ENCODE measurements at places on chromosomes 7 and 10.

- no peak for DNase-seq
These were observed 286.9 kb downstream of the KCNMA1 start for GRCh38 chr10:77350711-77351119.

- DNase-seq, result no peak
These were observed 142.1 kb downstream of the SLC25A13 start for GRCh38 chr7:96179837-96180236.

GRCh38 chr7:120327054-120327453 lies 54.1 kb downstream of the KCND2 start:
- DNase-seq, result no peak

DNA sequence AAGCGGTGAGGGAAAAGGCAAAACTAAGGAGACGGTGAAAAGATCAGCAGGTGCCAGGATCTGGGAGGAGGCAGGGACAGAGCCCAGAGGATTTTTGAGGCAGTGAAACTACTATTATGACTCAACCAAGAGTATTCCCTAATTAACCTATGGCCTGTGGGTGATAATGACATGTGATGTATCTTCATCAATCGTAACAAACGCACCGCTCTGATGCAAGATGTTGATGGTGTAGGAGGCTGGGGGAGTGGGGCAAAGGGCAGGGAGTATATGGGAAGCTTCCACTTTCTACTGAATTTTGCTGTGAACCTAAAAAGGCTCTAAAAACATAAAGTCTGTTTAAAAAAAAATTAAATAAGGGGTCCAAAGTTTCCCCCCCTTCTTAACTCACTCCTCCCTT lies 25.5 kb upstream of the EZH2 start:
- no peak for DNase-seq

- DNase-seq, result peak; percentile 57
These were observed 190.0 kb downstream of the PLXNA4 start for GRCh38 chr7:132386201-132386681.

DNA sequence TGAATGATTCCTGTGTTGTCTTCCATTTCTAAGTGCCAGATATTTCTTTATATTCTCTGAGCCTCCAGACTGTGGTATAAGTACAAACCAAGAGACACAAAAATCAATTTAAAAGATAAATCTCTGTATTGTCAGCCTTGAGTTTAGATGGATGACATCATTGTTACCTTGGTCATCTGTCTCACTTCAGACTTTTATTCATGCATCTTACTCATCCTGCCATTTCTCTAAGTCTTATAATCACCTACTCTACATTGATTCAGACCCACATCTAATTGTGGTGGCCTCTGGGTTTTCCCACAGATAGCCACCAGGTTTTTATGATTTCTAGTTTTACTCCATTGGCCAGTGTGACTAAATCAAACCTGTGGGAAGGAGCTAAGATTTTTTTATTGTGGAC lies 26.8 kb upstream of the HDAC9 start:
- DNase-seq, result no peak

DNA sequence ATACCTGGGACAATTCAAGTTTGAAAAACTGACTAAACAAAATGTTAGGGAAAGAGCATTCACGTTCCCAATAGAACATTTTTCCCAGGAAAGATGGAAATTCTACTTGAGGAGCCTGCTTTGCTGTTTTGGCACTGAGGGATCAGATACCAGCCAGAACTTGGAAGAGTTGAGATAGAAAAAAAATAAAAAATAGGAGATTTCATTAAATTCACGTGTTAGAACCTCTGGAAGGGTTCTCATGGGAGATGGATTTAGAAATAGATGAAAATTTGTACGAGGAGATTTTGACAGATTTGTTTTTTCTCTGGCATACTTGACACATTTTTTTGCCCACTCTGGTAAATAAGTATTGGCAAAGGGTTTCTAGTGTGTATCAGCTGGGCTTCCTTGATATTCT lies 63.7 kb downstream of the CELF2 start:
- DNase-seq, result no peak

- no peak for DNase-seq
These were observed 9.6 kb upstream of the CYREN start for GRCh38 chr7:135180122-135180521.

DNA sequence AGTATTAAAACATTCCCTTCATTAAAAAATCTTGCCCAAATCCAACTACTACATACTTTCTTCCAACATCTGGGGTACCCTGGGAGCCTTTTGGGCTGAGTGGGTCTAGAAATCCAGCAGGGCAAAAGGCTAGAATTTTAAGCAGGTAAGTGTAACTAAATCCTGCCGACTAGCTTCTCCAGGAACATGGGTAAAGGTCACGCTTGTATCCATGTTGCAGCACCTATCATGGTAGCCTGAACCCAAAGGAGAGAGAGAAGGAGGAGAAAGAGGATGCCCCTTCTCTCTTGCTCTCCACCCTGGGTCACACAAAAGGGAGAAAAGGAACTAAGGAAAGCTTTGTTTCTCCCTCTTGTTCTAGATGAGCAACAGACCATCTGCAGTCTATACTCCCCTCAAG lies 53.3 kb downstream of the ZNF680 start:
- no peak for DNase-seq

- peak; percentile 56 for DNase-seq
These were observed 4.4 kb upstream of the IRF5 start for GRCh38 chr7:128933180-128933891.

DNA sequence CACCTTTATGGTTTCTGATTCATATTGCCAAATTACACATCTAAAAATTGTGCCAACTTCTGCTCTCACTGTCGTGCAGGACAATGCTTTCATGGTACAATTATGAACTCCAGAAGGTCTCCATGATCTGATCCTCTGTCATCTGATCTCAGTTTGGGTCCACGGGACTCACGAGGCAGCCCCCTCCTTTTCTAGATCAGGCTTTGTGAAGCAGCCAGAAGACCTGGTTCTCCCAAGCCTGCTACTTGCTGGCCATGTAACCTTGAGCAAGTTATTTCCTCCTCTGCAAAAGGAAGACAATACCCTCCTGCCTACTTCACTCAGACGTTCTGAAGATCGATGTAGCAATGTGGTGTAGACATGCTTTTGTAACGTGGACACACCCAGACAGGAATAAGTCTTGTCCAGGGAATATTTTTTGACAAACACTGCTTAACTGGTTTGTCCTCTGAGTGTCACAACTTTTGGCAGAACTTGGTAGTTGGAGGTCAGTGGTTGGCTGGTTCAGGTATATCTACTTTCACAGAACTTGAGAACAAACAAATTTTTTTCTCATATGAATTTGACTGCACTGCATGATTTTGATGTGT lies 19.6 kb downstream of the CALML3 start:
- no peak for DNase-seq

DNA sequence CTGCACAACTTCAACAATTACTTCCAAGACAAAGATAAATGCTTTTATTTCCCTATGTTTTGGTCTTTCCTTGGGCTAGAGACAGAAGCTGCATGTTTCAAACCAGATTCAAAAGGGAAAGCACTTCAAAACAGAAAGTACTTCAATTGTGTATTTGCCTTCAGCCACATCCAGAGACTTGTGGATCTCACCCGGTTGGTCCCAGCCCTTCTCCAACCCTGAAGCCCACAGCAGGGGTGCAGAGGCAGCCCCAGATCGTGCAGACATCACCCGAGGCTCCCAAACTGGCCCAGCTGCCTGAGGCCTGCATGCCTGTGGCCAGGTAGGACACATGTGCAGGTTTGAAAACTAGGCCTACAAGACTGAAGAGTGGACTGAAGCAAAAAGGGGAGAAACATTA lies 80.8 kb downstream of the ALOX5 start:
- DNase-seq, result no peak

GRCh38 chr10:17456032-17456548 lies 1.7 kb upstream of the ST8SIA6 start:
- no peak for DNase-seq

- DNase-seq, result no peak
These were observed 141.0 kb downstream of the FZD1 start for GRCh38 chr7:91405092-91405788.

DNA sequence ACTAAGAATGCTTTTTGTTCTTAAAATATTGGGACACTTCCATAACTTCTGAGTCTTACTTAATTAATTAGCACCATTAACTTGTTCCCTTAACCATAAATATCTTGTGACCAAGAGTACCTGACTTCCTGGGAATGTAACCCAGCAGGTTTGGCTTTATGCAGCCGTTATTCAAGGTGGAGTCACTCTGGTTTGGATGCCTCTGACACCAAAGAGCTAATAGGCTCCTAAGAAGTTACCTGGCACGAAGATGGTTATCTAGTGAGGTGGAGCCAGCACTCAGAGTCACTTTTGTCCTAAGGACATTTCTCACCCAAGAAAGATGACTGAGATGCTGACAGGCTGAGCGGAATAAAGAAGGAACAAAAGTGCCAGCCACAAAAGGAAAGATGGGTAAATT lies 172.3 kb downstream of the C1GALT1 start:
- DNase-seq, result no peak

DNA sequence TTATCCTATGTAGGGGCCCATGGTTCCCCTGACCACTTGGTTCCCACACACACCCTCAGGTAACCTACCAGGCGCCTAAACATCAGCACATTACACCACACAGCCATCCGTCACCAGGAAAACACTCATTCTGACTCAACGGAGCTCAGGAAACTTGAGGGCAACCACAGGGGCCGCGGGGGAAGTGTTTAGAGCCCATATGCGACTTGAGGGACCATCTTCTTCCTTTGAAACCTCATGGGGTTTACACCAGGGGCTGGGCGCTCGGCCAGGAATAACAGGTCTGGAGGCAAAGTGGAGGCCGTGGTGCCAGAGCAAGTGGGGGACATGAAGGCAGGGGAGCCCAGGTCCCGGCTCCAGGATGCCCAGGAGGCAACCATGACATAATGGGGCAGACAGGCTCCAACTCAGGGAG lies 1.5 kb downstream of the STX1A start:
- DNase-seq, result no peak

All from globus pallidus (tissue), 1 donor.